ENCODE measurements at places on chromosomes 5 and 9.
A peak's percentile ranks its signal among the peaks of the same experiment; 100 is the strongest.

GRCh38 chr9:81182431-81182830 is 506.9 kb downstream of the TLE1 start:
- DNase-seq = peak; percentile 99

DNA sequence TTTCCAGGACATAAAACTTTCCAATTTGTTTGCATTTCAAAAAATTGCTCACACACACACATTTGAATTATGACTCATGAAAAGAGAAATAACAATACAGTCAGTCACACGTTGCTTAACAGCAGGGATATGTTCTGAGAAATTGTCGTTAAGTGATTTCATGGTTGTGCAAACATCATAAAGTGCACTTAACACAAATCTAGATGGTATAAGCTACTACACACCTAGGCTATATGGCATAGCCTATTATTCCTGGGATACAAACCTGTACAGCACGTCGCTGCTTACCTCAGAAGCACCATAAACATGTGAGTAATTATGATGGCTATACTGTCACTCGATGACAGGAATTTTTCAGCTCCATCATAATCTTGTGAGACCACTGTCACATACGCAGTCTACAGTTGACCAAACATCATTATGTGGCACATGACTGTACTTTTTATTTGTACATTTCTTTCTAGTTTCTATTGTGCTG is 378.2 kb downstream of the ACTL7B start:
- peak; percentile 62 for DNase-seq

DNA sequence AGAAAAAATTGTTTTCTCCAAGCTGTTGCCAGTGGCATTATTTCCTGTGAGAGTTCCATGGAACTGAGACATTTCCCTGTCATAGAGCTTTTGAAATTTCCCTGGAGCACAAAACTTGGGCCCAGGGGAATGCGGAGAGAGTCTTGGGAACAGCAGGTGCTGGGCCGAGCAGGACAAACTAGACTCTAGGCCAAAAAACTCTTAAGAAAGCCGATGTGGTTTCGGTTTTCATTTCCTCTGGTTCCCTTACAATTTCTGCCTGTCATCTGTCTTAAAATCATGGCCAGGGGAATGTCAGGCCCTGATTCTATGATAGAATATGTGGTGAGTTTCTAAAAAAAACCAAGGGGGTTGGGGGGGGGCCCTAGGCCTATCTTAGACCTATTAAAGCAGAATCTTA is 4.6 kb downstream of the SLC35A4 start:
- DNase-seq = no peak

- no peak for DNase-seq
These were observed 7.4 kb upstream of the CDK5RAP2 start for GRCh38 chr9:120587328-120587727.

DNA sequence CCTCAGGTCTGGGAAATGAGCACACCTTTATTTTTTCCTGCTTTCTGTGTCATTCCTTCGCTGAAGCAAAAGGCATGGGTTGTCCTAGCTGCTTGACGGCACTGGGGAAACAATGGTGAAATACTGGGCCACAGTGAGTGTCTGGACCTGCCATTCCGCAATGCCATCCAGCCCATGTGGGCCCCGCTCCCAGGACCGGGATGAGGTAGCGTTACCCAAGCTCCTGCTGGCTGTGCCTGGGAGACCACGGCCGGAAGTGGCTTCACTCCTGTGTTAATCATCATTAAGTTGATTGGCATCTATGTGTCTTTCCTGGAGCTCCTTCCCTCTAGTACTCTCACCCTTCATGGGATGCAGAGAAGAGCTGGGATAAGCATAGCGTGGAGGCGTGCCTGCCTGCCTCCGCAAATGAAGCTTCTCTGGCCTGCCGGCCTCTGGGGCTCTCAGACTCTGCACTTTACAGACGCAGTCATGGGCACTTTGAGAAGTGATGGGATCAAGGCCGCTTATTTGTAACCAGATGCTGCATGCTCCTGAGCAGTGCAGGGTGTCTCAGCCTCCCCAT is 16.5 kb upstream of the SMIM32 start:
- DNase-seq = no peak

DNA sequence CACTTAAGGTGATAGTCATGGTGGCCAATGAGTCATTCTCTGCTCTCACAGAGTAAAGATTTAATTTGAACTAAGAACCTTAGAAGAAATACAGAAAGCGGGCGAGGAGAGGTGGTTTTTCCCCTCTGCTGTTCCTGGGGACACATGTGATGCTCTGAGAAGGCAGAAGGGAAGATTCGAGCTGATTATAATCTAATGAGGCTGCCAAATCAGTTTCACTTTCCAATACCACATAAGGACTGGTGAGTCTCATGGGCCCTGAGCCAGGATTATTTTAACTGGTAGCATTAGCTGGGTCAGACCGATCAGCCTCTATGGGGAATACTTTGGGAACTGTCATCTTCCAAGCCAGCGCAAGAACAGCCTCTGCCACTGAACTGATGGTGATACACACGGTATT is 116.5 kb downstream of the SLC1A3 start:
- no peak for DNase-seq

DNA sequence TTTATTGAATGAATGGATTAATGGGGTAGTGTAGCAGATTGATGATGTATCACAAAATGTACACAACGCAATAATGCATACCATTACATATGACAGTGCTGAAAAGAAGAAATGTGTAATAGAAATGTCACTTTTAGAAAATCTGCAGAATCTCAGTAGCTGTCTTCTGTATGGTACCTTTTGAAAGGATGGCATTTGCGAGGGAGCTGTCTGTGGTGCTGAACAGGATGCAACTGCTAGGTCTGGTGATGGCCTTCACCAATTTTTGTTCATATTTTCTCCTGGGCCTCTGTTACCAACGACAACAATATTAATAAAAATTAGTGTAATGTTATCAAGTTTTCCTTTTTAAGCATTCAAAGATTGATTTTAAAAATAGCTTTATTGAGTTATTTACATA is 36.2 kb upstream of the OTULIN start:
- DNase-seq = peak; percentile 52

- DNase-seq = no peak
These were observed 298.4 kb downstream of the PSAT1 start for GRCh38 chr9:78595200-78595945.

- no peak for DNase-seq
These were observed 25.1 kb upstream of the FCN1 start for GRCh38 chr9:134942788-134943184.

GRCh38 chr5:133469846-133470245 is 142.5 kb downstream of the FSTL4 start:
- DNase-seq = no peak

DNA sequence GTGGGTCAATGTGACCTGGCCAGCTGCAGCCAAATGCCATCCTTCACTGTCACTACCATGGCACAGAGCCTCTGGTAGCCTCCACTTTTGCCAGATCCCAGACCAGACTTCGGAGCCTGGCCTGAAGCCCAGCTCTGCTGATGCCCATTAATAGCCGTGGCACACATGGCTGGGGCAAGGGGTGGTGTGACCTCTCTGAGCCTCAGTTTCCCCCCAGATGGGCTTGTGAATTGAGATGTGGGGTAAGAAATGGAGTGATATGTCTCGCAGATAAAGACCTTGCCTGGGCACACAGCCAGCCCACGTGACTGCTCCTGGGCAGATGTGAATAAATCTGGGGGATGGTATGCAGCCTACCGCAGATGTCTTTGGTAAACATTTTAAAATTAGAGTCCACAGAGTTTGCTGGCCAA is 13.9 kb downstream of the SUSD3 start:
- DNase-seq = peak; percentile 36

DNA sequence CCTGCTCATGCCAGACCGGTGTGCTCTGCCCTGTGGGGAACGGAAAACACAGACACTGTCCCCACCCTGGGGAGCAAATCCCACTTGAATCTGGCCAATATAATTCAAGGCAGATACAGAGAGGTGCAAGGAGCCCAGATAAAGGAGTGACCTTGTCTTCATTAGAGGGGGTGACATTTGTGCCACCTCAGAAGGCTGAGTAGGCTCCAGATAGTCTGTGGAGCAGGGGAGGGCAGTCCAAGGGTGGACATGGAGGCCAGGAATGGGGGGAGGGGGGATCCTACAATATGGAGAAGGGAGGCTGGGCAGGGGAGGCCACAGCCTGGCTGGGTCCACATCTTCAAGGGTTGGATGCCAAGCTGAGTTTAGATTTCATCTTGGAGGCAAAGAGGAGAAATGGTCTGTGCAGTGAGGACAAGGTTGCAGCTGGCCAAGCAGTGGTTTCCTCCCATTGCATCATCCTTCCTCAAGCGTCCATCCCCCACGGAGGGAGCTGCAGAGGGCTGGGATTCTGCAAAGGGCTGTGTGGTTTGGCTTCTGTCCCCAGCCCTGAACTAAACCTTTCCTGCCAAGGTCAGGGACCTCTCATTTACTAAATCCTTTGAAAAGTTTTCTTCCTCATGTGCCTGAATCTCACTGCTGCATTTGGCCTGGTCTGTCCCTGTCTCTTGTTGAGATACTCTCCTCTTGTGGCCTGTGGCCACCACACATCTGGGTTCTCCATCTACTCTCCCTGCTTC is 60.1 kb downstream of the GALNT12 start:
- DNase-seq = peak; percentile 83

GRCh38 chr5:53323511-53323910 is 156.9 kb upstream of the FST start:
- peak; percentile 44 for DNase-seq

GRCh38 chr5:153122403-153122802 is 368.1 kb upstream of the GRIA1 start:
- DNase-seq = no peak
